ENCODE measurements at places on chromosomes 5 and 9. TPM values are rescaled to one million over a fixed set of nuclear protein-coding genes. Genes with fewer than 3 reads are reported as not detected.
A peak's percentile ranks its signal among the peaks of the same experiment; 100 is the strongest.

Gene CEP72
- total RNA-seq, result 22.9 TPM

Gene FANCG
- 25.5 TPM for total RNA-seq

Gene LAMC3
- 9.2 TPM for total RNA-seq

Gene AMACR
- 8.3 TPM for total RNA-seq

Gene PCDHB12
- total RNA-seq, result 0.99 TPM

Gene CCNO
- 8.0 TPM for total RNA-seq

- DNase-seq, result no peak
These were observed 364.2 kb downstream of the TMEM232 start for GRCh38 chr5:110362261-110362660.

- DNase-seq, result peak; percentile 95
These were observed 588.5 kb downstream of the MTRR start for GRCh38 chr5:8457187-8458037.

DNA sequence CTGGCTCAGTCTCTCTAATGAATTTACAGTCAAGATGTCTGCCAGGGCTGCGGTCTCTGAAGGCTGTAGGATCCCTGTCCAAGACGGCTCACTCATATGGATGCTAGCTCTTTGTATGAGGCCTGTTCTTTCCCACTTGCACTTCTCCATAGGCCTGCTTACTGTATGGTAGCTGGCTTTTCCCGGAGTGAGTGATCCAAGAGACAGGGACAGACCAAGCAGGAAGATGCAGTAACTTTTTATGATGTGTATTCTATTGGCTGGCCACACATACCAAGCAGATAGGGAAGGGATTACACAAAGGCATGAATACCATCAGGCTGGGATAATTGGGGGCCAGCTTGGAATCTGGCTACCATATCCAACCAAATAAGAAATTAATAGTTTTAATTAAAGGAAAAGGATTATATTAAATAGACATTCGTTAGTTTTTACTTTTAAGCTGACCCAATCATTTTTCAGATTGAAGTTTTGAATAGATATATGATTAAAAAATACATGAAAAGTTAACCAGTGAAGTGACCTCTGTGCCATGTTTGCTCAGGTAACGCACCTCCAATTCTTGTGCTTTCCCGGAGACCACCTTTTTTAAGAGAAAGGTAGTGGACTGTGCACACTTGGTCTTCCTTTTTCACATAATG, 20.6 kb downstream of the NSD1 start:
- DNase-seq, result no peak

DNA sequence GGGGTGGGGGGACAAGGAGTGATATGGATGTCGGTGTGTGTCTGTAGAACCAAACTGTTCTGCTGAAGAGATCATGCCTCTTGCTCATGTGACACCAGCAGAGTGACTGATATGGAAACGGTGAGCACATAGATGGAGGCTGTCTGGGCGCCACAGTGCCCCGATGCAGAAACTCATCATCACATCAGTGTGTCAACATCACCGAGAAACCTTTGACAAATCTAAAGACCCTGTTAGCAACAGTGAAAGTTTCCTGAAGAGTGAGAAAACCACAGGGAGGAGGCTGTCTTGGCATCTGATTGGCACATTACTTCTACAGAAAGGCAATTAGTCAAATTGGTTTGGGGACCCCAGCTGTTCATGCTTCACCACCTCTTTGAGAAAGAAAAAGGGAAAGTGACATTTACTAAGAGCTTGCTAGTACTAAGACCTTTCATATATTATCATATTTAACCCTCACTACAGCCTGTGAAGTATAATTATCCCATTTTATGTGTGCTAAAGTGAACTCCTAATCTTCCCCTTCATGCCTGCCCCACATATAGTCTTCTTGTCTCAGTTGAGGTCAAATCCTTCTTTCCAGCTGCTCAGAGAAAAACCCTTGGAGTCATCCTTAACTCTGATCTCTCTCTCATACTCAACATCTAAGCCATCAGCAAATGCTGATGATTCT, 25.6 kb downstream of the CSF2 start:
- DNase-seq, result no peak

DNA sequence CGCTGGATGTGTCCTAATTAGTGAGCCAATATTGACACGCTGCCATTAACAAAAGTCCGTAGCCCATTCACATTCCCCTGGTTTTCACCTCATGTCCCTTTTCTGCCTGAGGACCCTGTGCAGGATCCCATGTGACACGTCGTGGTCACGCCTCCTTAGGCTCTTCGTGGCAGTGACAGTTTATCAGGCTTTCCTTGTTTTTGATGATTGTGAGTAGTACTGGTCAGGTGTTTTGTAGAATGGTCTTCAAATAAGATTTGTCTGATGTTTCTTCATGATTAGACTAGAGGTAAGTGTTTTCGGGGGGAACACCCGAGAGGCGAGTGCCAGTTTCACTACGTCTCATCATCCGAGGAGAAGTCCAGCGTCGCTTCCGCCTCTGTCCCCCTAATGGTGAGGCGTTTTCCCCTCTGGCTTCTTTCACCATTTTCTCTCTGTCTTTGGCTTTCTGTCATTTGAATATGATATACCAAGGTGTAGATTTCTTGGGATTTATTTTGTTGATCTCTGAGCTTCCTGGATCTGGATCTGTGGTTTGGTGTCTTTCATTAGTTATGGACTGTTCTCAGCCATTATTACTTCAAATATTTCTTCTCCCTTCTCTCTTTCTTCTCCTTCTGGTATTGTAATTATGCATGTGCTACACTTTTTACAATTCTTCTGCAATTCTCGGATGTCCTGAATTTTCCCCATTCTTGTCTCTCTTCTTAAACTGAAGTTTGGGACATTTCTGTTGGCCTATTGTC, 57.3 kb downstream of the TRIP13 start:
- DNase-seq, result no peak

DNA sequence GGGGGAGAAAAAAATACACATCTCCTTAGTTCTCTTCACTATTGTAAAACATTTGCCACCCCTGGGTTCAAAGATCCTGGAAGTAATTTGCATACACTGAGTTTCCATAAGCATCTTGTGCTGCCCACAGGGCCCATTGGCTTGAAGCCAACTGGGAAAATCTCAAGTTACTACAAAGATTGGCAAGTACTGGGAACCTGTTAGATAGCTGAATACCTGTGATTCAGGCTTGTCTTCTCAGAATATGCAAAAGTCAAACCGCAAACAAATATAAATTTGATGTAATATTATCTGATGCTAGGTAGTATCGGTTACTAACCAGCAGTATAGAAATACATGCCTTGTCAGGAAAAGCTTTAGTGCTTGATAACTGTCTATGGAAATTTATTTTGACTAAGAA, 156.9 kb upstream of the FST start:
- DNase-seq, result no peak

DNA sequence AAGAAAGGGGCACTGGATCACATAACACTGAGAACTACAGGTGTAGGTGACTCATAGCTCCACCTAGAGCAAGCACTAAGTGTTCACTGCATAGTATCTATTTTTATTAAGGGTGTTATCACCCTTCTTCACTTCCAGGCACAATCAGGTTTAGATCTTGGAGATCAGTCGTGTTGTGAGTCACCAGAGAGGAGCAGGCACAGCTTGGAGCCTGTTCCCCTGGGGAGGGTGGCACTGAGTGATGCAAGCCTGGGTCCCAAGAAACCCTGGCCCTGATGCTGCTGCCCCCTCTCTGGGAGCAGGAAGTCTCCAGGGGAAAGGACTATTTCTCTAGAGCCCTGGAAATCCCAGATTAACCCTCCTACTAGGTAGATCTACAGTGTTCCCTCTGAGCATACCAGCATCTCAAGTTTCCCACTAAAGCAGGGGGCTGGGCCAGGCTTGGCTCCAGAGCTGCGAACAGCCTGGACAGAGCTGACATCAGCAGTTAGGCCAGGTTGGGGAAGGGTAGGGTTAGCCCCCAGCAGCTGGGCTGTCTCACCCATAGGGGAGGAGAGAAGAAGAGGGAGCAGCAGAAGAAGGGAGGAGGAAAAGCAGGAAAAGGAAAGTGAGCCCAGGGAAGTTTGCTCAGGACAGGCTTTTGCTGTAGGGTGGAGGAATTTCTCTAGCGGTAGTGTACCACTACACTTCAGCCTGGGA, 28.1 kb upstream of the SPINK4 start:
- DNase-seq, result no peak

DNA sequence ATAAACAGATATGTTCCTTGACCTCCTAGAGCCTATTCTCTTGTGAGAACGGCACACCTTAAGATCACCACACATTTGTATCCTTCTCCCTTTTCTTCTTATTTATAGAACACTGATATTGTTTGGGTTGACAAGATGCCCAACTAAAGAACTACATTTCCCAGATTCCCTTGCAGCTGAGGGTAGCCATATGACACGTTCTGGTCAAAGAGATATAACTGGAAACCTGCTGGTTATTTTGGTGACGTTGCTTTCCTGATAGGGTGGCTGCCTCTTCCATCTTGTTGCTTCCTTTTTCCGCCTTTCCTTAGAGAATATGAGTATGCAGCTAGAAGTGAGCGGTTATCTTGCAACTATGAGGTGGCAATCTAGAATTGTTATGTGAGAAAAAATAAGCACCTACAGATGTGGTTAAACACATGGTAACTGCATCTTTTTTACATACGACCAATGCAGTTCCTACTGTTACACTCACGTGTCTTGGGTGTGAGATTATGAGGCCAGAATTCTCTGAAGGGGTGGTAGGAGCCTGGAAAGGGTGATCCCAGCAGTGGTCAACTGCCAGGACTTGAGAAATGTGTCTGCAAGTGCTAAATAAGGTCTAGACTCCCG, 72.9 kb downstream of the SEC61B start:
- DNase-seq, result no peak

DNA sequence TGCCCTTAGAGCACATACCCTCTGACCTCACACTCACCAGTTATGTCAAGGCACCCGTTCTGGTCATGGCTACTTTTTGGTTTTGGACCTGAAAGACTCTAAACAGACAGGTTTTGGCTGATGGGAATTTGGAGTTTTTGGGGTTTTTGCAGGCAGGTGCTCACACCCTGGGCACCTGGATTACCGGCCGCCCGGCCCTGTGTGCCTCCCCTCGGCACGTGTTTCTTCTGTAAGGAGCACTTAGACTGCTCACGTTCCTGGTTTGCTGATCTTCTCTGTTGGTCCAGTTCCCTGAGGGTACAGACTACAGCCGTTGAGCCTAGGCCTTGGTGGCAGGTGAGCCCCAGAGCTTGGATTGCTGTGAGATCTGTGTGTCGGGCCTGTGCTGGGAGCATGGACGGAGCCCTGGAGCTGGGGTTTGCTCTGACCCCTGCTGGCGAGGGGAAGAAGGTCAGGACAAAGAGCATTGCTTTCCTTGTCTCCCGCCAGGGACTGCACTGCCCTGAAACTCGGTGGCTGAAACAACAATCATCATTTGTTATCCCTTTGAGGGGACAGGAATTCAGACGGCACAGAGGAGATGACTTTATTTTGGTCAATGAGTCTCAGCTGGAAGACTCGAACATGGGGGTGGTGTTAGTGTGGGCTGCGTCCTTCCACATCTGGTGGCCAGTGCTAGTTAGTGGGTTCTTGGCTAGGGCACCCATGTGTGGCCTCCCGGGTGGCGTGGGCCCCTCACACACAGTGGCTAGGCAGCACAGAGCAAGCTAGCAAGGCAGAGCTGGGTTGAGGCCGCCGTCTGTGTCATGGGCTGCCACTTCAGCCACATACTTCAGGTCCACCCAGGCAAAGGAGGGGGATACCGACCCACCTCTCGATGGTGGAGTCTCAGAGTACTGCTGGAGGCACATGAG, 76.4 kb downstream of the EHMT1 start:
- DNase-seq, result peak; percentile 48

GRCh38 chr9:83208065-83208850, 145.3 kb upstream of the RASEF start:
- no peak for DNase-seq

GRCh38 chr5:147874910-147875367, 3.6 kb upstream of the SCGB3A2 start:
- no peak for DNase-seq

DNA sequence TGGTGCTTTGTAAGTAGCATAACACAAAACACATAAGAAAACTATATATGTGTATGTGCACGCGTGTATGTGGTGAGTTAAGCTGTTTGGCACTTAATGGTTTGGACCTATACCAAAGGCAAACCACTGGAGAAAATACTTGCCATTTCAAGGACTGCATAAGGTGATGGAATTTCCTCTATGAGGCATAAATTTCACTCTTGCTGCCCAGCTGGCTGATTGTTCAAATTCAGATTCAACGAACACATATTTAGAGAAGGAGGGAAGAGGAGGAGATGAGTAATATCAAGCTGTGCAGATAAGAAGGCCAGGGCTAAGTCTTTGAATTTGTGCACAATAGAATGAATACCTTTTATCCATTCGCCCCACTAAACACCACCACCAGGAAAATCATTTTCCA, 470.6 kb upstream of the MPDZ start:
- DNase-seq, result no peak

- no peak for DNase-seq
These were observed 30.3 kb upstream of the INSYN2B start for GRCh38 chr5:170010595-170010994.
